Activated naive CD4-positive, alpha-beta T cell treated with Interleukin-2 at 50 U/mL for 16 hours (primary cell): ENCODE measurements at places on chromosomes 1 and 21.

DNA sequence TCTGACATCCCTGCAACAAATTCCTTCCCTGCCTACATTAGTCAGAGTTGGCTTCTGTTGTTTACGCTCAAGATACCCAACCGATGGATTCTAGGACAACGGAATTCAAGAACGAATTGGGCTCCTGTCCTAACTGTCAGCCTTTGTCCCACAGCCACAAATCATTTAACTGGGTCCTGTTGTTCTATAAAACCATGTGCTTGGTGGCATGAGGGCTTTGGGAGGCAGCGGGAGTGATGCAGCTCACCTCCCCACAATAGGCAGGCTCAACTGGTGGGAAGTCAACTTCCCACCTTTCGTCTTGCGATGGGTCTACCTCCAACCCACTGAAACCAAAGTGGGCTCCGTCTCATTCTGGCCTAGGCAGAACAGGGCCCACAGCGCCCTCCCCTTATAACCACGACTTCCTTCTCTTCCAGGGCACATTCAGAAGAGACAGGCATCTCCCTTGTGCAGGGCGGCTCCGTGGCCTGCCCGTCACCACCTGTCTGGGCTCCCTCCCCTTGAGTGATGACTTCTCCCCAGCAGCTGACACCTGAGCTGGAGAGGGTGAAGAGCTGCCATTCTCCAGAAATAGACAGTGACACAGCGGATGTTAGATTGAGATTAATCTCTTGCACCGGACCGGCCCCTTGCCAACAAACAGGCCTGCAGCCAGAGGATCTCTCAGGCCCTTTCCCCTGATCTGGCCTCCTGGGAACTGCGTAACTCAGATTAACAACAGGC lies 26.5 kb downstream of the LRRC38 start:
- no peak for DNase-seq

- no peak for DNase-seq
Measured at GRCh38 chr1:234938135-234938534, 190.5 kb downstream of the TOMM20 start.

DNA sequence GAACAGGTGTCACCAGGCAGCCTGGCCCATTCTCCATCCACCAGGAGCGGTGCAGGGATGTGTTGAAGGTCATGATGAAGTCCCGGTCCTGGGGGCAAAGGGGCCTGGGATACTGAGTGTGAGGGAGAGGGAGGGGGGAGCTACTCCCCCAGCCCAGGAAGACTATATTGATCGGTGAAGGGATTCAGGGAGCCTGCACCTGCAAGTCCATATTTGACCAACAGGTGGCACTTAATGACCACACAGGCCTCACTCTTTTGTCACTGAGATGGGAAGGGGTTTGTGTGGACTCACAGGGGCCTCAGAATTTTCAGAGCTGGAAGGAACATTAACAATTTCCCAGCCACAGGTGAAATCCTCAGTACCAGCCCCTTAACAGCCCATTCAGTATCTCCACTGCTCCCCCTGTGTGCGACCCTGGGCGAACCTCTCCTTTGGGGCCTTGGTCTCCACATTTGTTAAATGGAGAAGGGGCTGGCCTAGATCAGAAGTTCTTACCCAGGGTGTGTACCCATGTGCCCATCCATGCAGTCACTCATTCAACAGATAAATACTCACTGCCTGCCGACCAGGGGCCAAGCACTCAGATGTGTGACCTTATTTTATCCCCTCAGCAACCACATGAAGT lies 55.6 kb downstream of the NKAIN1 start:
- DNase-seq, result peak; percentile 23

DNA sequence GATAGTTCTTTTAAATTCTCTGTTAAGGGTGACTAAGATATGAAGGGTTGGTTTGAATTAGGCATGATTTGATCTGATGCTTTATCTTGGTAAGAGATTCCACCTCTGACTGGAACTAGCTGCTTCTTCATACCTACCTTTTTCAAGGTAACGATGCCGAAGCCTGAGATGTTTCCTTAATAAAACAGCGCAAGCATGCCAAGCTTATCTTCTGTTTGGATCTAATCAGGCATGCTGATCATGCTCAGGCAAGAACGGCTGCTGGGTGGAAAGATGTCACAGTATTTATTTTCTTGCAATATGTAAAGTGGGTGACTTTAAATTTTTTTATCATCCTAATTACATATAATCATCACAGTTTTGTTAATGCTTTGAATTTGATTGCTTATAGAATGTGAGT lies 148.7 kb downstream of the ADGRL2 start:
- no peak for DNase-seq

GRCh38 chr21:38267136-38267755 lies 10.5 kb downstream of the KCNJ15 start:
- no peak for DNase-seq

GRCh38 chr1:202220733-202221132 lies 27.1 kb downstream of the LGR6 start:
- DNase-seq, result no peak

- no peak for DNase-seq
Measured at GRCh38 chr1:185825556-185825955, 91.4 kb downstream of the HMCN1 start.

GRCh38 chr1:56814205-56814604 lies 5.0 kb downstream of the FYB2 start:
- no peak for DNase-seq

DNA sequence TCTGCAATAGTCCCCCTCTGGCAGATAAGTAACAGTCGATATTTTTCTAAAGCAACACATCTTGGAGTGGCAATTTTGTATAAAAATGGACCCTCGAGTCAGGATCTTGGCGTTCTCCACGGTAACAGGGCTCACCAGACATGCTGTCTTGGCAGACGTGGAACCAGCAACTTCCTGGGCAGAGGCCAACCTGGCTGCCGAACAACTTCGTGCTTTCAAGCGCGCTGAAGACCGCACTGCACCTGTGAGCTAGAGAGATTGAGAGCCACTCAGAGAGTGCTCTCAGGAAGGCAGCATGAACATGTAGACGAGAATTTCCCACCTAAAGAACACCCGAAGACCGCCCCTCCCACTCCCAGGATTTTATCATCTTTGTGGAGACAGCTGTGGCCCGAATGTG lies 7.3 kb downstream of the C1orf174 start:
- no peak for DNase-seq

DNA sequence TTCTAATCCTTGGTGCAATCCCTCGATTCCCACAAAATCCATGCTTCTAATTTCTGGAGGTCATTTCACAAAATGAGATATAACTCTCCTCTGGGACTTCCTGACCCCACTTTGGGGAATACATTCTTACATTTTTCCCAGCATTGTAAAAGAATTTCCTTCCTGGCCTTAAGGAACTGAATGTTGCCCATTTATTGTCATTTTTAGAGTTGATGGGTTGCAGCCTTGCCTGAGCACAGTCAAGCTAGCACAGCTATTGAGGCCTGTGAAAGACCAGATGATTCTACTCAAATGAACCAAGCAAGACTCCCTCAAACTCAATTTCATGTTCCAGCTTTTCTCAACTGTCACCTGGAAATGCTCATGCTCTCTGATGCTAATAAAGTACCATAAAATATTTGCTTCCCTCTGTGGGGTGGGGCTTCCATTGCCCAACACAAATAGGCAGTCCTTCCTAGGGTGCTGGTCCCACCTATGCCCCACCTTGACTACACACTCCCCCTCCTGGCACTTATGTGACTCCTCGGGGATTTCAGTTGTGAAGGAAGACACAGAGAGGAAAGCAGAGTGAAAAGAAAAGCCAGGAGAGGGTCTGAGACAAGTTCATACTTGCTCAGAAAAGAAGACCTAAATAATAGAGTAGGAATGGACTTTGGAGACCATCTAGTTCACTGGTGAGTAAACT lies 24.0 kb upstream of the CDC7 start:
- DNase-seq, result no peak

- DNase-seq, result no peak
Measured at GRCh38 chr1:212506666-212507065, 73.9 kb downstream of the NENF start.
